Activated T-helper 1 cell treated with anti-CD3 and anti-CD28 coated beads, Interleukin-12 subunit alpha, Interleukin-12 subunit beta, Interleukin-2, Interleukin-4 antibody, amounts not matched to agents 30 ng/mL and 10 ng/mL and 1 ng/mL, durations not matched to agents 14 hours and 24 hours and 36 hours (primary cell): ENCODE measurements at places on chromosomes 6 and 20. TPM values are rescaled to one million over a fixed set of nuclear protein-coding genes. Genes with fewer than 3 reads are reported as not detected.

EPHA7 gene
- total RNA-seq: not detected in 2 replicates

SUMO4 gene
- total RNA-seq: 11.6 and 12.0 TPM in 2 replicates

SAPCD1 gene
- total RNA-seq: 16.7 and 17.0 TPM in 2 replicates

RAD21L1 gene
- not detected in 2 replicates for total RNA-seq

HLA-DPA1 gene
- 61.0 and 66.7 TPM in 2 replicates for total RNA-seq
